ENCODE measurements at places on chromosomes 12 and 14. TPM values are rescaled to one million over a fixed set of nuclear protein-coding genes. Genes with fewer than 3 reads are reported as not detected.

- DNase-seq, result no peak
Observed at GRCh38 chr12:69438539-69438938, 31.6 kb upstream of the FRS2 start.

The GALNT6 gene
- 1.1 TPM for total RNA-seq

DNA sequence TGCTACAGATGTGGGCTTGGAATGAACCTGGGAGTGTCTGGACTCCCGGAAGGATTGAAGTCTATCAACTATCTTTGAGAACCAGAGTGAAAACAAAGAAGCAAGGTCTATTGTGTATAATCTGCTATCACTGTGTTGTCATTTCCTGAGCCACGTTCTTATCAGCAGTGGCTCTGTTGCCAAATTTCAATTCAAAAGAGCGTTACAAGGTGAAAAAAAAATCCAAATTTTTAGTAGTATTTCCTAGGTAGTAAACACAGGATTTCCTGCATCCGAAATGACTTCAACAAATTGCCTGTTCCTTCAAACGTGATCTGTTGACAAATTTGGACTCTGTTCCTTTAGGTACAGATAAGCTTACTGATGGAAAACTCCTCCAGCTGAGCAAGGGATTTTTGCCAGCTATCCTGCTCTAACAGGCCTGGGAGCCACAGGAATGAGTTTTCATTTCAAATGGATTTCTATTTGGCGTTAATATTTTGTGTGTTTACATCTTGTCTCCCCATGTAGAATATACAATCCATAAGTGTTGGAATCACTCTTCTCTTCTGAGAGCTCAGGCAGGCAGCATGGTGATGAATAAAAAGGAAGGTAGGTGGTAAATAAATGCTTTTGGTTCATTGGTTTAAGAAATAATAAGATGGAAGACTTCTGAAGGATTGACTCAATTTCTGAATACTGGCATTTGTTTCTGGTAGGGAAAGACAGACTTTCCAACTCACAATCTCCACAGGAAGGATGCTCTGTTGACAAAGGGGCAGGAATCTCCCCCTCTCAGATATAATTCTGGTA is 58.5 kb downstream of the GPR135 start:
- DNase-seq, result no peak

The SBNO1 gene
- 30.2 TPM for total RNA-seq

The GLT1D1 gene
- 0.58 TPM for total RNA-seq

GRCh38 chr12:155006-155405 is 59.0 kb downstream of the SLC6A12 start:
- DNase-seq, result no peak

GRCh38 chr12:45918818-45919217 is 71.6 kb downstream of the SCAF11 start:
- no peak for DNase-seq

The COX14 gene
- total RNA-seq, result 30.5 TPM

Measured in urinary bladder (tissue), 4 donors.